ENCODE measurements at places on chromosomes 16 and 17.
A peak's percentile ranks its signal among the peaks of the same experiment; 100 is the strongest.

DNA sequence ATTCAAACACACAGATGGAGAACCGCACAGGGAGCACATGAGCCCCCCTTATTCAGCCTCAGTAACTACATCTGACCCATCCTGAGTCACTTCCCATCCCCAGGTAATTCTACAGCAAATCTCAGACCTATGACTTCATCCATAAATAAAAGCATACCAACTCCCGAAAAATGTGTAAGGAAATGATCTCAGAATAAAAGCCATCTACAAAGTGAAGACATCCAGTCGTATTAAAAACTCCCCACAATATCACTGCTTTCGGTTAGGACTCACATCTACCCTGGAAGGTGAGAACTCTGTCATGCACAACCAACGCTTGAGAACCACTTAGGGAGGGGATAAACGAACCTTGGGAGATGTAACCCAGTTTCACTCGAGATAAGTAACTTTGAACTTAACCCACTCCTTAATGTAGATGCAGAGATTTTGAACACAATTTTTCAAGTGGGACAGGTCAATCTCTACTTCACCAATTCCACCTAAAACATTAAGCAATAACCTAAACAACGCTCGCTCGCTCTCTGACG, 1.3 kb downstream of the USP36 start:
- peak overlapping the region; percentile 98 for H3K27ac ChIP-seq
- peak overlapping the region; percentile 78 for H3K4me3 ChIP-seq
- peaks cover 38% of the 10 kb centered on the region for H3K36me3 ChIP-seq
- no peak for DNase-seq
- H3K4me1 ChIP-seq = peaks cover 16% of the 10 kb centered on the region

- peaks cover 9% of the 10 kb centered on the region for H3K4me1 ChIP-seq
- H3K27me3 ChIP-seq = no peaks in the 10 kb centered on the region
- no peaks in the 10 kb centered on the region for H3K36me3 ChIP-seq
- H3K27ac ChIP-seq = no peak overlapping the region
Measured at GRCh38 chr16:13864689-13865088, 55.3 kb upstream of the ERCC4 start.

DNA sequence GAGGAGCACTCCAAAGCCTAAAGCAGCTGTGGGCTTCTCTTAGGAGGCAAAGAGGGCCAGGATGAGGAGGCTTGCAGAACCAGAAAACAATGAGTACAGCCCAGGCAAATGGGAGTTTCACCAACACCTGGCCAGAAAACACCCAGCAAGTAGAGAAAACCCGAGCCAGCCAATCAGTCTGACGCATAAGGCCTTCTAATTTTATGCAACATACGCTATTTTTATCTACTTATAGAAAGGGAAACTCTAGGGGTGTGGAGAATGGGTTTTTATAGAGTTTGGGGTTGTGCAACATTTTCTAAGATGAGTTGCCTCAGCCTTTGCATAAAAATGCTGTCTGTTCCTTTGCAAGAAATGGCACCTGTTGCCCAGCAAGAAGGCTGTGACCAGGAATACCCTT, 529.0 kb upstream of the CDH5 start:
- no peaks in the 10 kb centered on the region for H3K27me3 ChIP-seq
- DNase-seq = no peak
- no peaks in the 10 kb centered on the region for H3K36me3 ChIP-seq
- H3K4me1 ChIP-seq = no peaks in the 10 kb centered on the region
- H3K4me3 ChIP-seq = no peak overlapping the region

DNA sequence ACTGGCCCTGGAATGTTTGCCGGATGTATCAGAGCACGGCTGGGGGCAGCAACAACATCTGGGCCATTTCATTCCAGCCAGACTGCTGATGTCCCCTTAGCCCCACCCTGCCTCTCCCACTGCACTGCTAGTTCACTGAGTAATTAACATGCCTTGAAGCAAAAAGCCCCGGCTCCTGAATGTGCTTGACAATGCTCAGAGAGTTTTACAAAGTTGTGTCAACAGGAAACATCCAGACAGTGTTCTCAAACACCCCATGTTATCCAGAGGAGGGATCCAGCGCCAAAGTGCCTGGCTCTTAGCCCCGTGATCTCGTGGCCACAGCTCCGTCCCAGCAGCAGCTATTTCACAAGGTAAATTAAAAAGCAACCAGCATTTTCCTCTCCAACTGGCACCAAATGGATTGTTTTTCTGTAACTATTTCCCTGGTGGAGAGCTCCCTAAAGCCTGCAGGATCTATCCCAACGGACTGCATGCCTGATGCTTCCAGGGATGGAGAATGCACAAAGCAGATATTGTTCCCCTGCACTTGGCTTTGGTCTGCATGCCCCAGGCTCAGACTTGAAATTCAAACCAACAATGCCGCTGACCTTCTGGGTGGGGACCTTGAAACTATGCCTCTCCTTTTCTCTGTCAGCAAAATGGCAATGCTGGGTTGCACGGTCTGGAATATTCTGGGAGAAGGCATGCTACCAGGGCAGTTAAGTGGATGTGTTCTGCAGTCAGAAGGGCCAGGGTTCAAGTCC, 115.6 kb upstream of the CDH5 start:
- DNase-seq = peak; percentile 88
- H3K27me3 ChIP-seq = no peaks in the 10 kb centered on the region
- H3K27ac ChIP-seq = peak overlapping the region; percentile 29
- no peak overlapping the region for H3K4me3 ChIP-seq
- no peaks in the 10 kb centered on the region for H3K36me3 ChIP-seq
- no peaks in the 10 kb centered on the region for H3K4me1 ChIP-seq

- no peaks in the 10 kb centered on the region for H3K36me3 ChIP-seq
- H3K27ac ChIP-seq = no peak overlapping the region
Measured at GRCh38 chr17:46152423-46152822, 40.8 kb downstream of the KANSL1 start.

- DNase-seq = no peak
- no peak overlapping the region for H3K27ac ChIP-seq
- H3K36me3 ChIP-seq = no peaks in the 10 kb centered on the region
- no peak overlapping the region for H3K4me3 ChIP-seq
Measured at GRCh38 chr17:63479495-63480184, 2.8 kb downstream of the ACE start.

DNA sequence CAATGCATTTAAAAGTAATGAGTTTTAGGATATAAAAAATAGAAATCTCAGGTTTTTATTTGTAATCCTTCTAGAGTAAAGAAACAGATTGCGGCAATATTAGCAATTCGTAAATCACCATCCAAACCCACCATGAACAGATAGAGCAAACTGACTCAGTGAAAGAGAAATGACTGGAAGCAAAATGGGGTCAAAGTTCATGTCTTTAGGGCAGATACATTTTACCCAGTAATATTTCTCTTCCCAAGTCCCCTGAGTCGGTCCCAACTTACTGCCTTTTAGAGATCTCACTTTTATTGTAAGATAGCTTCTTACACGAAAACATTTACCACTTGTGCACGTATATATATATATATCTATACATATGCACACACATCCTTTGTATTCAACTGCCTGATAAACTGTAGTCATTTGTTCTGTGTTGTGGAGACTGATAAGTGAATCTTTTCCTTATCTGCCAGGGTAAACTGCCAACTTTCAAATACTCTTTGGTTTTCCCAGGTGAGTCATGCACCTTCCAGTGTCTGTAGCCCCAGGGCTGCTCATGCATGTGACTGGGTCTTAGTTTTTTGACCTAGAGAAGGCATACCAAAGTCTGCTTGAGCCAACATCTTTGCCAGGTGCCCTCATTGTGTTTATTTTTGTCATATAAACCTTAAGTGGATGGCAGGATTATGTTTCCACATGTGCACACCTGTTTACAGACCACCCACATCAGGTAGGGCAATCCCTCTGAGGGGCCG, 7.8 kb upstream of the IRF8 start:
- H3K4me1 ChIP-seq = no peaks in the 10 kb centered on the region
- no peak overlapping the region for H3K4me3 ChIP-seq

GRCh38 chr17:77002103-77003045, 134.2 kb downstream of the MGAT5B start:
- no peak for DNase-seq
- no peaks in the 10 kb centered on the region for H3K4me1 ChIP-seq
- H3K27me3 ChIP-seq = peaks cover 64% of the 10 kb centered on the region

DNA sequence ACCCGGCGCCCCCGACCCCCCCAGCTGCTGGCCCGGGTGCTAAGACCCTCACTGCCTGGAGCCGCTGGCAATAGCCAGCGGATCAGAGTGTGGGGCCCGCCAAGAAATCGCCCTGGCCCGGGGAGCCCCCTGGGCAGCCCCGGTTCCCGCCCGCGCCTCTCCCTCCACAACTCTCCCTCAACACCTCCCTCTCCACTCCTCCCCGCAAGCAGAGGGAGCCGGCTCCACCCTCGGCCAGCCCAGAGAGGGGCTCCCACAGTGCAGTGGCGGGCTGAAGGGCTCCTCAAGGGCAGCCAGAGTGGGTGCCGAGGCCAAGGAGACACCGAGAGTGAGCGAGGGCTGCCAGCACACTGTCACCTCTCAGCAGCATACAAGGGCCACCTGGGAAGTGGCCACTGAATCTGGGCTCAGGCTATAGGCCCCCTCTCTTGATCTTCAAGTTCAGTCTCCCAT, 385.5 kb downstream of the SEC14L1 start:
- peak; percentile 20 for DNase-seq
- peaks cover 36% of the 10 kb centered on the region for H3K27me3 ChIP-seq
- peaks cover 7% of the 10 kb centered on the region for H3K4me1 ChIP-seq
- no peak overlapping the region for H3K4me3 ChIP-seq
- no peaks in the 10 kb centered on the region for H3K36me3 ChIP-seq

GRCh38 chr17:846901-847843, 65.0 kb downstream of the MRM3 start:
- no peaks in the 10 kb centered on the region for H3K27me3 ChIP-seq
- H3K36me3 ChIP-seq = no peaks in the 10 kb centered on the region
- peak overlapping the region; percentile 61 for H3K27ac ChIP-seq
- peak overlapping the region; percentile 51 for H3K4me3 ChIP-seq

- no peak overlapping the region for H3K4me3 ChIP-seq
- no peaks in the 10 kb centered on the region for H3K4me1 ChIP-seq
- H3K36me3 ChIP-seq = no peaks in the 10 kb centered on the region
- no peaks in the 10 kb centered on the region for H3K27me3 ChIP-seq
Measured at GRCh38 chr16:64712026-64712425, 409.8 kb downstream of the CDH11 start.

All from tibial artery (tissue), 4 donors.